T47D (cell line): ENCODE measurements at places on chromosomes 6 and 20.

DNA sequence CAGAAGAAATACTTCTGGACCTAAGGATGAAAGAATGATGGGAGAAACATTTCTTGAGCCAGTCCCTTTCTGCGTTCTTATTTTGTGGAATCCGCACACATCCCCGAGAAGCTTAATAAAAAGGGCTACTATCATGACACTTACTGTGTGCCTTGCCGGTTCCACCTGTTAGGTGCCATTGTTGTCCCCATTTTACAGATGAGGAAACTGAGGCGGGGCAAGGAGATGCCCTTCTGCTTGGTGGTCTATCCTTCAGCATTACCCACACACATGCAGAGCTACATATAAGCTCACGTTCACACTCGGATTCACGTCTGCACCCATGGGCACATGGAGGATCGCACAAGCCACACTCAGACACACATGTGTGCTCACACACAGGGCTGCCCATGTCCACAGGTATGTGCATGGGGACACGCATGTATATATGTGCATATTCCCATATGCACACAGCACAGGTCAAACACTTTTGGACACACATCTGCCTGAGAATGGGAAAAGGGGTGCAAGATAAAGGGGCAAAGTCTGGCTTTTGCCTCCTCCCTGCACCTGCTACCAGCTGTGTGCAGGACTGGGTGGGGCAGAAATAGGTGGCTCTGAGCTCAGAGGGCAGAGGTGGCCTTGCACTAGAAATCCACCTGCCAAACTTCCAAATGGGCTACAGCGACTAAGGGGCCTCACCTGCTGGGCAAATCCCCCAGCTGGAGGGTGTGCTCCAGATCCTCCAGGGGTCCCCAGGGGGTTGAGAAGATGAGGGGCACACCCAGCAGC lies 30.5 kb upstream of the ADA start:
- DNase-seq, result no peak

DNA sequence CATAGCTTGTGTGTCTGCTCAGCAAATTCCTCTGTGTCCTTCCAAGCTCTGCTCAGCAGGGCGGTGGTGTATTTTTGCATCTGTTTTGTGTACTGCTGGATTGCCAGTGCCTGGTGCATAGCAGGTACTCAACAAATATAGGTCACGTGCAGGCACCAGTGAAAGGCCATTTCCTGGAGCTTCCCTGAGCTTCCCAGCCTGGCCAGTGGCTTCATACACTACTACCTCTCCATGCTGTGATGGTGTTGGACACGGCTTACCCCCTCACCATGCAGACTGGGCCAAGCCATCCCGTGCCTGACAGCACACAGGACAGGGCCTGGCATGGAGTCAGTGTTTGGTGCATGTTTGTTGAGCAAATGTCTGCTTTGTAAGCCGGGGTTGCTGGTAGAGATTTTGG lies 7.7 kb upstream of the PHACTR3 start:
- no peak for DNase-seq

GRCh38 chr20:50506270-50506579 lies 4.0 kb upstream of the PTPN1 start:
- peak; percentile 62 for DNase-seq

- peak; percentile 19 for DNase-seq
Measured at GRCh38 chr6:106056060-106056745, 29.9 kb upstream of the PRDM1 start.

GRCh38 chr6:47209632-47210031 lies 100.1 kb downstream of the TNFRSF21 start:
- no peak for DNase-seq

DNA sequence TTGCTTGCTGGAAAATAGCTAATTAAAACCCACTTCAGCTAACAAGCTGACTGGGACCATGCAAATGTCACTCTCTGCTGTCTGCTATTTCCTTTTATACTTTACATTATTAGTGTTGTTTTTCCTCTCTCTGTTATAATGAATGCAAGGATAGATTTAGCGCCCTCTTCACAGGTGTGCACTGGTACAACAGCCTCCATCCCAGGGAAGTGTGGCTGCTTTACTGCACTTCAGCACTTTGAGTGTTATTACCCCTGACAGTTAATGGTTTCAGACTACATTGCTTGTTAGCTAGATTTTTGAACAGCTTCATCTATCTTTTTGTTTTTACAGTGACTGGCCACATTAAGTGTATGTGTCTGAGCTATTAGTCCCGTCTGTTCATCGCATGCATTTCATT lies 405.7 kb downstream of the RNF144B start:
- no peak for DNase-seq

- no peak for DNase-seq
Measured at GRCh38 chr6:168585441-168585840, 144.5 kb downstream of the SMOC2 start.

DNA sequence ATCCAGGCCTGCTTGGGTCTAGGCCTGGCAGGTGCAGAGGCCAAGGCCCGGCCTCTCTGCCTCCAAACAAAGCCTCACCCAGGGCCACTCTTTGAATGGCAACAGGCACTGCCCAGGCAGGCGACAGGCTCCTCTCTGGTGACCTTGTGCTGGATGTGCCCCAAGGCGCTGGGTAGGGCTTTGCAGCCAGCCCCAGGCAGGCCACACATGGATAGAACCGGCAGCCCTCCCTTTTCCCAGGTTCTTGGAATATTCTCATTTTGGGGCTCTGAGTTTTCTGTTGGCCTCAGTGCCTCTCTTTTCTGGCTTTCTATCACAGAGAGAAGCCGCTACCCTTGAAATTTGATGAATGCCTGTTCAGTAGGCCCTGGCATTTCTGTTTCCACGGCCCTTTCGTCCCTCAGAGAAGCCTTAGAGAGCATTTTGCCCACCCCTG lies 18.9 kb downstream of the PKIG start:
- DNase-seq, result no peak
